ENCODE measurements at places on chromosomes 12 and 14. TPM values are rescaled to one million over a fixed set of nuclear protein-coding genes. Genes with fewer than 3 reads are reported as not detected.

The HOXC12 gene
- not detected for total RNA-seq

The TNFRSF1A gene
- total RNA-seq = 76.7 TPM

The CD27 gene
- total RNA-seq = not detected

DNA sequence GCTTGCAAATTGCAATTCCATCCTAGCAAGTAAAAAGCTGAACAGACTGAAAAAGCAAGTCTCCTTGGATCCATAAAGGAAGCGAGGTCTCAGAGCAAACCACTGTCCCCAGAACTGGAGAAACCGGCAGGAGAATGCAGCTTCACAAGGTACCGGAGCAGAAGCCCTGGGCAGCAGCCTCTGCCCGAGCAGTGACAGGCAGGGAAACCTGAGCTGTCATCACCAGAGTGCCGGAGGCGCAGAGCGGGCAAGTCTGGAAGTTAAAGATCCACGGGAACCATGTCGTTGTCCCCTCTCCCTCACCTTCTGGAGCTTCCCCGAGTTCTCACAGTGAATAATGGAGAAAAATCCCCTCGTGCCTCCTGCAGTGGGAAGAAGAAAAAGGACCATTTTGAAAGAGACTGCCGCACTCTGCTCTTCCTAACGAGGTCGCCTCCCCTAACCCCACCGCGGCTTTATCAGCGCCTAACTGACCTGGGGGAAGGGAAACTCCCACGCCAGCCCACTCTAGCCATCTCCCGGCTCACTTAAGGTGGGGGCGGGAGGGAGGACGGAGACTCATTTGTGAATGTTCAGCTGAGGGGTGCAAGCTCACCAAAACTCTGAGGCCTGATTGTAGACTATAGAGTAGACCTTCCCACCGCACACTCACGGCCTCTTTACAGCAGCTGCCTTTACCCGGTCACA, 27.8 kb downstream of the FBXL14 start:
- no peak for DNase-seq

GRCh38 chr14:104238424-104239184, 100.2 kb downstream of the KIF26A start:
- no peak for DNase-seq

GRCh38 chr12:120417917-120418580, 19.9 kb upstream of the COX6A1 start:
- no peak for DNase-seq
